NCI-H187 (cell line): ENCODE measurements at places on chromosomes 4 and X.

GRCh38 chrX:68490644-68491043, 8.2 kb upstream of the YIPF6 start:
- DNase-seq = no peak

DNA sequence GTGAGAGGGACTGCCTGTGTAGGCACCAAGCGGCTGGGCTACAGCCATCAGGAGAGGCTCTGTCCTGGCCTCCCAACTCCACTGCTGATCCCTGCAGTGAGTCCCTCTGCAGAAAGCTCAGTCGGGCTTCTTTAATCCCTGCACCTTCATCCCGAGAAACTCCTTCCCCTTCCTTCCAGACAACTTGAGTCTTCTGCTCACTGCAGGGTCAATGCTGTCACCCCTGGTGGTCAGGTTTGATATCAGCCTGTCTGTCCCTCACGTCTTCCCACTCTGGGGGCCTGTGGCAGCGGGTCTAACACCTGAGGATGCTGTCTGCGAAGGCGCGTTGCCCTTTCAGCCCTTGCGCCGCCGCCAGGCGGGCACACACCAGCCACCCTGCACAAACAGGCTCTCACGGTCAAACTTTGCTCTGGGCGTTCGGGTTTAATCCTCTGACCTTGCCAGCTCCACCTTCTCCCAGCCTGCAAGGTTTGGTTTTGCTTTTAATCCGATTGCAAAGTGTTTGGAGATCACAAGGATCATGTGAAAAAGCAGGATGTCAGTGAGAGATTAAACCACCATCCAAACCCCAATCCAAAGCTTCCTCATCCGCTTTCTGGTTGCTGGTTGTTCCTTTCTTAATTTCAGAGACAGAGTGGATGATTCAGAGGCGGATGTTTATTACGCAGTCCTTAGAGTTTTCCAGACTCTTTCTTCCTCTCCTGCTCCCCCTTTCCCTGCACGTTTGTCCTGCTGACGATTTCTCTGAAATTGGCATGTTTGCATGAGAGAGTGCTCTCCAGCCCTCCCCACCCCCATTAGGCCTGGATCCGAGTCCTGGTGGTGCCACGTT, 74.8 kb upstream of the SLC34A2 start:
- DNase-seq = no peak

GRCh38 chrX:136138939-136139338, 8.4 kb upstream of the FHL1 start:
- no peak for DNase-seq

GRCh38 chr4:179123084-179123483, 1680.8 kb upstream of the AGA start:
- no peak for DNase-seq

GRCh38 chr4:52369649-52370048, 289.5 kb downstream of the USP46 start:
- DNase-seq = no peak

DNA sequence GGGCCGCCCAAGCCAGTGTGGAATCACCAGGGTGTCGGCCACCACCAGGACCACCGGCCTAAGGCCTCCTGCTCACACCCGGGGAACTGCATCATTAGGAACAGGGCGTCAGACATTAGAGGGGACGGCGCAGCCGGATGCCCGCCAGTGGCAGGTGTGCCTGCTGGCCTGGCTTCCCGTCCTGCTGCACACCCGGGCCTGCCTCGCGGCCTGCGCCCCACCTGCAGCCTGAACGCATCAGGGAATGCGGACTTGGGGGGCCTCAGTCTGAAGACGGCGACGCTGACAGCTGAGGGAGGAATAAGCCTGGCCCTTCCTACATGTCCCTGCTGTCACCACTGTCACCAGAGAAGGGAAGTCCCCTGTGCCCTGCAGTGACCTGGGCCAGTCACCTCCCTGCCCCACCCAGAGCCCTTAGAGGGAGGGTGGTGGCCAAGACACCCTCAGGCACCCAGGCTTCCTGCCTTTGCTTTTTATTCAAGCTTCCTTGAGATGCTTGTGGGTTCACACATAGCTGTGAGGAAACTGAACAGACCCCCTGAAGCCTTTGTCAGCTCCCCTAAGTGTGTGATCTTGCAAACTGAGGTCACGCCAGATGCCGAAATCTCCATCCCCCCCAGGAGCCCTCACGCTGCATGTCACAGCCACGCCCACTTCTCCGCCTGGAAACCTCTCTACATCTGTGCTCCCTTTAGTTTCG, 3.2 kb downstream of the DGKQ start:
- no peak for DNase-seq
